Lung microvascular endothelial cell (primary cell): ENCODE measurements at places on chromosomes 11 and 22. TPM values are rescaled to one million over a fixed set of nuclear protein-coding genes. Genes with fewer than 3 reads are reported as not detected.

- no peak for DNase-seq
Measured at GRCh38 chr22:45684169-45684568, 12.5 kb downstream of the ATXN10 start.

GRCh38 chr11:31807799-31808667, 3.1 kb downstream of the PAX6 start:
- DNase-seq = no peak

DNA sequence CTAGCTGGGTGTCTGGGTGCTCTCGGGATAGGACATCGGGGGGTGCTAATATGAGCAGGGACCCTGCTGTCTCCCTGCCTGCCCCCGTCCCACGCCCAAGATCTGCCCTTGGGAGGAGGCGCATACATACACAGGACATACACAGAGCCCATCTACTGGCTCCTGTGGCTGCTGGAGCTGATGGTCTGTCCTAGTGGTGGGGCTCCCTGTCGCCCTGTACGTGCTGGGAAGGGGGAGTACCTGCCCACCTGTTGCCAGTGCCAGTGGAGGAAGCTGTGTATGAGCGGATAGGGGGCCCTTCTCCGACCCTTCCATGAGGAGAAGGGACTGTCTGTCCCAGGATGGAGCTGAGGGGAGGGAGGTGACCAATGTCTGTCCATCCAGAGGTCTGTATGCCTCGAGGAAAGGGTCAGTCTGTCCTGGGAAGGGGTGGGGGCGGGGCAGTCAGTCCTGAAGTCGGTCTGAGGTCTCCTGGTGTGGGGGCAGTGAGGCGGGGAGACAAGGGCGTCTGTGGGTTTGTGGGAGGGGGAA, 952 bp downstream of the TBC1D10A start:
- no peak for DNase-seq

DNA sequence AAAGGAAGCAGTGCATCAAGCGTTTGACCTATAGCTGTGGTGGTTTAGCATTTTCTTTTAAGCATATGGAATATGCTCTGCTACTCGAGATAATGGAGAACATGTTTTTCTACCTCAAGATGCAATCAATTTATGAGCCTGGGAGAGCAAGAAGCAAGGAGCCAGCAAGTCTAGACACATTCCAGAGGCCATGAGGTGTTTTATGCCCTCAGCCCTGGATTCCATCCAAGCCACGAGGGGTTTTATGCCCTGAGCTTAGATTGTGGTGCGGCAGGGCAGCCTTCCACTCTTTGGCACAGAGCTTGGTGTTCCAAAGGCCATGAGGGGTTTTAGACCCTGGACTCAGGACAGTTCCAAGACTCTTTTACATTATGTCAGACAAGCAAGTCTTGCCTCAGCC, 11.7 kb upstream of the DNAJB13 start:
- no peak for DNase-seq

DNA sequence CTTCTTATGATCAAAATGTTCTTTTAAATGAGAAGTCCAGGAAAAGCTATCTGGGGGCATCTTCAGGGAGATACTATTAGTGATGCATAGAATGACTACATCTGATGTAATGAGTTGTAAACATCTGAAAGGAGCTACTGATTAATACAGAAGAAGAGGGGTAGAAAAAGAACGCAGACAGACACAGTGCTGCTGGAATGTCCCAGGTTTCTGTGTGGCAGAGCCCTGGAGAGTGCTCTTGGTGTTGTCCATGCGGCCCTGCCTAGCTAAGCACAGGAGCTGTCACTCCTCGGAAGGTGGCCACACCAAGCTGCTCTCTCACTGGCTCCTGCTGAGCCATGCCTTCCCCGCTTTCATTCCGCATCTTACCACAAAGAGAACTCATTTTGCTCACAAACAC, 768.8 kb downstream of the OPCML start:
- no peak for DNase-seq

The RFPL1 gene
- not detected in 2 replicates for total RNA-seq

The MCHR1 gene
- total RNA-seq = 0.22 TPM in 1 of 2 replicates, not detected in the other

The ARHGAP8 gene
- total RNA-seq = not detected in 2 replicates
